Panc1 (cell line): ENCODE measurements at places on chromosomes 11 and 22. TPM values are rescaled to one million over a fixed set of nuclear protein-coding genes. Genes with fewer than 3 reads are reported as not detected.

Gene CHRM1
- not detected for total RNA-seq

Gene OR8K5
- not detected for total RNA-seq

Gene NFAM1
- 0.41 TPM for total RNA-seq

Gene GGTLC3
- total RNA-seq: not detected

Gene CASP5
- total RNA-seq: not detected

Gene CD3G
- 0.15 TPM for total RNA-seq

Gene USP47
- total RNA-seq: 39.2 TPM

DNA sequence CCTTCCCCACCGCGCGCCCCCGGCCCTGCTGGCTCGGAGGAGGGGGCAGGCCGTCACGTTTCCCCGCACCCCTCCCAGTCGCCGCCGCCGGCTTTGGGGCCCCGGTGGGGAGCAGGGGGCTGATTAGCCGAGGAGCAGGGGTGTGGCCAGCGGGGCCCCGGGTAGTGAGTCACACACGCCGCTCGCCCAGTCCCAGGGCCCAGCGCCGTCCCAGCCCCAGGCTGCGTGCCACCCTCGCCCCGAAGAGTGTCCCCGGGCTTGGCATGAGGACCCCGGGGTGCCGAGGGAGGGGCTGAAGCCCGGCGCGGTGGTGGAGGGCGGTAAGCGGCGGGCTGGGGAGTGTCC, 34.4 kb downstream of the PRDM11 start:
- DNase-seq: no peak

GRCh38 chr22:16964366-16964765, 43.7 kb downstream of the GAB4 start:
- DNase-seq: no peak

DNA sequence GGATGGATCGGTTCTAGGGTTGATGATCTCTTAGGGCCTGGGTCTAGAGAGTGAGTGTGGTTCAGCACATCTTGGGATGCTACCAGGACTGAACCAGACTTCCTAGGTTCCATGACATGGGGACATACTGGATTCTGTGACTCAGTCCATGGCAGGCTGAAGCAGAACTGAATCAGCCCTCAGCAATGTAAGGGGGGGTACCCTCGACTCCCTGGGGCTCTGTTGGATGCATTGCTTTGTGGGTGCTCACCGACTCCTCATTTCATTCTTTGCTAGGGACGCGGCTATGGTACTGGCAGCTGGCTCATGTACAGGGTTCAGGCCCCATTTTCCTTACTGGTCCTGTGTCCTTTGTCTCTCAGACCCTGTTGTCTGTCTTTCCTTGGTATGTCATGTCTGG, 733 bp upstream of the GRAMD1B start:
- DNase-seq: no peak

GRCh38 chr11:111913997-111914396, 1.5 kb downstream of the HSPB2 start:
- DNase-seq: no peak

GRCh38 chr11:117477721-117478120, 150.1 kb downstream of the CEP164 start:
- DNase-seq: no peak

- DNase-seq: peak; percentile 36
These were observed 2.0 kb upstream of the KRTAP5-10 start for GRCh38 chr11:71563406-71563805.

DNA sequence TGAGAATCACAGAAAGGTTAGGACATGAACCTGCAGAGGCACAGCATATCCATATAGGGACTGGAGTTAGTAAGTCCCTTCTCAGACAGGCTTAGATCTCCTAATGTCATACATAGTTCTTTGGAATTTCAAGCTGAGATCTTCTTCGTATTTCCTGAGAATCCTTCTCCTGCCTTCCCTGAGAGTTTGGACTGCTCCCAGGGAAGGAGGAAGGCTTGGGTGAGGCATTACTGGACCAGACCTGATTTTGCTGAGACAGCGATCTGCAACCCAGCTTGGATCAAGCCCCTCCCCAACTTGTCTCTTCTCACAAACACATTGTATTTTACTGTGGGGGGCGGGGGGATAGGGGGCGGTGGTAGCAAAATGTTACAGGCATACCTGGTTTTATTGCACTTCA, 108.5 kb downstream of the TSPAN18 start:
- no peak for DNase-seq

DNA sequence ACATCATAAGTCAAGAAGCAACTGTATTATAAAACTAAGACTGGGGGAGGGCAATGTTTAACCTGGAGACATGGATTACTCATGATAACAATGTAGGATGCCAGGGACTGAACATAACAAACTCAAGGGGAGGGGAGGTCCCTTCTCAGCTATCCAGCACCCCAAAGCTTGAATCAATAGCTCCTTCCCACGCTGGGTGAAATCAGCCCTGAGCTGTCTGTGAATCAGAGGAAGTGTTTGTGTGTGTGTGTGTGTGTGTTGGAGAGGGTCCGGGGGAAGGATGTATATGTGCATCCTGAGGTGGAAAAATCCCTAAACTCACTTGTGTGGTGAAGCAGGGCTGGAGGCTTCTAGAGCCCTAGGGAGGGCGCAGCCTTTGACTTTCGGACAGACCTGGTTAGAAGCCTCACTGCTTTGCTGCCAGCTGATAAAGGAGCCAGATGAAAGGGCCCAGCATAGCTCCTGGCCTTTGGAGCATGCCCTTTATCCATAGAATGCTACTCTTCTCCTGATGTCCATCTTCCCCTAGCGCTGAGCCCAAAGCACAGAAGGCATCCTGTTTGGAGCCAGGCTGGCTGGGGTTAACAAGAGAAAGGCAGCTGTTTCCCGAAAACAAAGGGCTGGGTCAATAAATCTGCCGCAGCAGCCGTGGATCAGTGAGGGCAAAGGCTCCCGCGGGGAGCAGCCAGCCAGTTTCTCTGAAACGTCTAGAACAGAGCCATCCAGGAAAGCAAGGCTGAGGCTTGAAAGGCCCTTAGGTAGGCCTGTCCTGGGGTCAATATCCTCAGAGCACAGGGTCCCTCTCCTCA, 35.8 kb downstream of the TNKS1BP1 start:
- DNase-seq: no peak

DNA sequence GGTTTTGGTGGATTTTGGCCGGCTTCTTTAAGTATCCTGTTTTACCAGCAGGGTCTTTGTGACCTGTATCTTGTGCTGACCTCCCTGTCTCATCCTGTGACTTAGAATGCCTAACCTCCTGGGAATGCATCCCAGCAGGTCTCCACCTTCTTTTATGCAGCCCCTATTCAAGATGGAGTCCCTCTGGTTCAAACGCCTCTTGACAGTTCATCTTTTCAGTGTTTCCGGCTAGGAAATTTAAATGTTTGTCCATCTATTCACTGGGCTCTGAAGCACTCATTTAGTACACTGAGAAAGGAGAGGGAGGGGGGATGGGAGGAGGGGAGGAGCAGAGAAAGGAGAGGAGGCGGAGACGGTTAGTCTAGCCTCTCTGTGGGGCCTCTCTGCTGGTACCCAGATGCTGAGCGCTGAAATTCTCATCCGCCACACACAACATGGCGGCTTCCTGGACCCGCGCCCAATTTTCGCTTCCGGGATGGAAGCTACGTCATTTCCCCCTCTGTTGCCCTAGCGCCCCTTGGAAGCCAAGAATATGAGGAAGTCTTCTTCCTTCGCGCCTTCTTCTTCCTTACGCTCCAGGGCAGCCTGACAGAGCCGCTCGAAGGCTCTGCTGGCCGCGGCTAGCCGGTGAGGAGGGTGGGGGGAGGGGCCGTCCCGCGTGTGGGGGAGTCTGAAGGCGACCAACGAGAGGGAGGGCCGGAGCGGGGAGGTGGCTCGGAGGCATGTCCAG, 69.0 kb upstream of the SYT13 start:
- DNase-seq: no peak

DNA sequence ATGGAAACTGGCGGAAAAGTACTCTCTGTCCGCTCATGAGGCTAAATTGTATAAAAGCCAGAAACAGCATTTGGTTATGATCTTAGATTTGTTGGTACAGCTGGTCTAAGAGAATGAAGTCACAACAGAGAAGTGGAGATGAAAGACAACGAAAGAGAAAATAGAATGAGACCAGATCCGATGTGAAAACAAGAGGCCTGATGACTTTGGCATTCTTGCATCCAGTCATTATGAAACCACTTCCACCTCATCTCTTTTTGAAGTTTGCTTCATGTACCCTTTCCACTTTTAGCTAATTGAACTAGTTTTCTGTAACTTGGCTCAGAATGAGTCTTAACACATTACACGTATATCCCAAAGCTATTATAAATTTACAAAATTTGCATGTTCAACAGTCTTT, 1431.7 kb downstream of the LRRC4C start:
- no peak for DNase-seq

DNA sequence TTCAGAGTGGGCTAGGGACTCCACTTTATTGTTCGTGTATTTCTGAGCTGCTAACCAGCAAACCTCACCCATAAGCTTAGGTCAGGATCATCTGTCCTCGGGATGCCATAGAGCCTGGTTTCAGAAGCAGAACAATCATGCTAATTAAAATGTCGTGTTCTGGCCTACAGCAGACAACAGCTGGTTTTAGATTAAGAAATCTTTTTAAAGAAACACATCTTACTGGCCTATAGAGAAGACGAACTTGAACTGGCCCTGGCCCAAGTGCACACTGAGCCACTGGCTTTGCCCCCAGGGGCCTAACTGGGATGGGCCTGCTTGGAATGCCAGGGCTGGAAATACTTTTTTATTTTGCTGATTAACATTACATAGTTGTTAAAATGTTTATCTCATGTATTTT, 63.2 kb downstream of the ALX4 start:
- DNase-seq: no peak

DNA sequence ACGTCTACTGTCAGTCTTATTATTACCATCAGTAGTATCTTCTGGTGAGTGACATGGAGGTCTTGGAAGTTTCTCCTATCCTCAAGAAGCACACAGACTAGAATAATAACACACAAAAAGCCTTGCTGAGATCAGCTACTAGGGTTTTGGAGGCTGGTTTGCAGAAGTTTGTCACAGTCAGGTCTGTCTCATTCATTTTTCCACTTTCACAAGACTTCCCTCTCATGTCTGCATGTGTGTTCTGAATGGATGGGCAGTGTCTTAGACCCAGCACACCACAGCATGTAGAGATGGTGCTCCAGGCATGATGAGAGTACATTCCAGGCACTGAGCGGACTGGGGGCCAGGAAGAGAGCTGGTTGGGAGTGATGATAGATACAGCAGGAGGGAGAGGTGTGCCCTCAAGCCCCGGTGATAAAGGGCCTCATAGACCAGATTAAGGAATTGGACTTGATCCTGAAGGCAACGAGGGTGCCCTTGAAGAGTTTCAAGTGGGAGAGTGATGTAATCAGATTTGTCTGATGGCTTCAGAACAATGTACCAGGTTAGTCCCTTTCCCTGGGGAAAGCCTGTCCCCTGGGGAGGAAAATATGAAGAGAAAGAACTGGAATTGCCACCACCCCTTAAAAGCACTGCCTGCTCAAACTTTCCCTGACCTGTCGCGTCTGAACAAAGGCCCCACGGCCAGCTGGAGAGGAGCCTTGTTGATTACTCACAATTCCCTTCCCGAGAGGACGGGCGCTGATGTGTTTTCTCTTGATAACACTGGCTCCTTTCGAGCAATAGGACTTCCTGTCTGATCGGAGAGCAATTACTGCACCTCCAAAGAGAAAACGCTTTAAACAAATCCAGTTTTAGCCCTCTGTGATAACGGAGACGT, 45.1 kb upstream of the LMO2 start:
- DNase-seq: no peak

GRCh38 chr11:118295199-118295598, 9.3 kb upstream of the CD3E start:
- no peak for DNase-seq

- DNase-seq: no peak
These were observed 11.9 kb downstream of the L3MBTL2 start for GRCh38 chr22:41216984-41217383.

DNA sequence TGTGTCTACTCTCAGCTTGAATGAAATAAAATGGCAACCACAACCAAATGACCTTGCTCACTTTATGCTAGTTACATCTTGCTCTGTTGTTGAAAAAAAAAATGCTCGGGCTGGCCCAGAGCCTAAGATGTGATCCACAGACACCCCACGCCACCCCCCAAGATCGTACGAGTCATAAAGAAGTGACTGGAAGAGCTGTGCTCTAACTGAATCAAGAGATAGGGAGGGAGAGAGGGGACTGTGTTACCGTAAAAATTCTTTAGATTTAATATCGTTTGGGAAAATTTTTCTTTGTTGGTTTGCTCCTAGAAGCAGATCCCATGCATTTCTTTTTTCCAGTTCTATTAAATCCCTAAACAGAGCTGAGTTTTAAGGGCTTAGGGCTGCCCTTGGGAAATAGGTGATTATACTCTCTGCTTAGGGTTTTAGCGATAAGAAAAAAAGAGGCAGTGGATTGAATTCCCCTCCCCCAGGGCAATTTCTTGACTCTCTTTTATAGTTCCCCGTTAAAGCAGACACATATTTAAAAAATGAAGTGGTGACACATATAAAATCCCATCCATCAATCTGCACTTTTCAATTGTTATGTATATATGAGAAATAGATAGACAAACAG, 14.5 kb downstream of the MAML2 start:
- no peak for DNase-seq

DNA sequence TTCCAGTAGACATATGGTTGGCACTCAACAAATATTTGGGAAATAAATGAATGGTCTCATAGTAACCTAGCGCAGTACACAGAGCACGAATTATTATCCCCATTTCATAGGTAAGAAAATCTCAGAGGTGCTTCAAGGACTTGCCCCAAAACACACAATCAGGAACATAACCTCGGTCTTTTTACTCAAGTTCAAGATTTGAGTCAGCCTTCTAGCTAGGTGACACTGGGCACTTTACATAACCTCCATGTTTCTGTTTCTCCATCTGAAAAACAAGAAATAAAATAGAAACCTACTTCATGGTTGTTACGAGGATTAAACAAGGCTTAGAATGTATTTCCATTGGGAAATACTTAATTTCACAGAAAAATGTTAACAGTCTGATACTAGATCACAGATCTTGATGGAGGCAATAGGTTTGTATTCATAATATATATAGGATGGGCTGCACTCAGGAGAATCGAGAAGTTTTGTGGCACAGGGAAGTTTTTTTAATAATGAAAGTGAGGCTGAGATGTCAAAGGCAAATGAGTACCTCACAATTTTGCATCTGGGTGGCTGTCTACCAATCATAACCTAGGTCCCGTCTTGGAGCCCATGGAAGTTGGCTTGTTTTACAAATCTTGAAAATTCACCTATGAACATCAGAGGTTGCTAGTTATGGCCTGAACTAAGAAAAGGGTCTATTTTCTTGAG, 147.4 kb upstream of the ZC3H12C start:
- no peak for DNase-seq

GRCh38 chr11:125154378-125155099, 10.0 kb upstream of the PKNOX2 start:
- DNase-seq: no peak

DNA sequence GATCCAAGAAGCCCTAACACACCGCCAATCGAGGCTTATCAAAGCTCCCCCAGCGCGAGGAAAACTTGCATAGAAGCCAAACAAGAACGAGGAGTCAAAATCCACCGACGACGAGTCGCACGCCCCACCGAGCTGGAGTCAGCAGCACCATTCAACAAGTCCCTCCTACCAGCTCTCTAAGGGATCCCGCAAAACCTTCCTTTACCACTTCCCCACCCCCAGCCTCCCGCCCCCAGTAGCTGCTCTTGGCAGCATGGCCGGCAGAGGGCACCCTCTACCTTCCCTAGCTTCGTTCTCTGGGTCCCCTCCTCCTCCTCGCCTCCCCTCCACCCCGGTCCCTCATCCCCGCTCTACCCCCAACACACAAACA, 1.4 kb downstream of the BDNF start:
- no peak for DNase-seq

GRCh38 chr11:134521001-134521400, 109.0 kb upstream of the B3GAT1 start:
- no peak for DNase-seq

- DNase-seq: no peak
These were observed 75.1 kb downstream of the LARGE2 start for GRCh38 chr11:45997599-45997998.
